ENCODE measurements at places on chromosomes 7 and 10.

GRCh38 chr10:81662837-81663236 lies 212.2 kb upstream of the NRG3 start:
- no peak for DNase-seq

GRCh38 chr7:87709258-87709657 lies 81.1 kb downstream of the RUNDC3B start:
- no peak for DNase-seq

DNA sequence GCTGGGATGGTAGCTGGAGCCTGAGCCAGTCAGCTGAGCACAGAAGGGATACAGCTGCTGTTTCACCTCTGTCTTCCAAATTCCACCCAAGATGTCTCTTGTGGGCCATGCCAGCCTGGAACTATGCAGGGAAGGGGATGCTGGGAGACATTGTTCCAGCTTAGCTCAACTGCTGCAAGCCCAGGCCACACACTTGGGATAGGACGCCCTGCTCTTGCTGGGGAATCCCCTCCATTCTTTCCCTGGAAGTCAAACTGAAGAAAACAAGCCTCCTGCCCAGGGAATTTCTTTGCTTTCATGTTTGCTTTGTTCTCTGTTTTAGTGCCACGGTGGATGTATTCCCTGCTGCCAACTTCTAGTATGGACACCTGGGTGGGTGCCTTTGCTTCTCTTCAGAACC lies 55.2 kb upstream of the CDK13 start:
- DNase-seq = no peak

DNA sequence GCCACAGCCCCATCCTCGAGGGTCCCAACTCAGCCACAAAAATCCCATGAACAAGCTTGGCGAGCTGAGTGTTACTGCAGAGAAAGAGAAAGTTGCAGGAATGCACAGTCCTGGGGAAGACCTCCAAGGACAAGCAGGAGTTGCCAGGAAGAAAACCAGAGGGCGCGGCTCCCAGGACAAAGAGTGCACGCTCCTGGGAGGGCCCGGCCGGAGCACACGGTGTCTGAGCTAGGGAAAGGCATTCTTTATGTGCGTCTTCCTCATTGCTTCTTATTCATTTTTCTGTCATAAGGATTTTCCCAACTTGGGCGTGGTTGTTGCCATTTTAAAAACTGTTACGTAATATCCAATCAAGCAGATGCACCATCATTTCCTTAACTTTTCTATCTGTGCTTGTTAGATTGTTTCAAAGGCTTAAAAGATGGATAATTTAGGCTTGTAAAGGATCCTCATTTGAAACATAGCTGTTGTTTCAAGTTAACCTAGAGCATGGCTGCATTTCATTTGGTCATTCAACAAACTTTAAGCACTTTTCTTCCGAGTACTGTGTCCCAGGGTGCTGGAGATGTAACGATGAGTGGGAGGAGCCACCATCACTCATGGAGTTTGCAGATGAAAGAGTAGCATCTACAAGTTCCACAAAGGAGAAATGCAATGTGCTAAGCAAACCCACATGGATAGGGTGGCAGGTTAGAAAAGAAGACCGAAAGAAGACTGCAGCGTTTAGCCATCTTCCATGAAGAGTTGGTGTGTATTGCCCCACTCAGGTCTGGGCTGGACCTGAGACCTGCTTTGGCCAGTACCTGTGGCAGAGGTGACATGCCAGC lies 5.6 kb upstream of the CNPY1 start:
- DNase-seq = no peak

DNA sequence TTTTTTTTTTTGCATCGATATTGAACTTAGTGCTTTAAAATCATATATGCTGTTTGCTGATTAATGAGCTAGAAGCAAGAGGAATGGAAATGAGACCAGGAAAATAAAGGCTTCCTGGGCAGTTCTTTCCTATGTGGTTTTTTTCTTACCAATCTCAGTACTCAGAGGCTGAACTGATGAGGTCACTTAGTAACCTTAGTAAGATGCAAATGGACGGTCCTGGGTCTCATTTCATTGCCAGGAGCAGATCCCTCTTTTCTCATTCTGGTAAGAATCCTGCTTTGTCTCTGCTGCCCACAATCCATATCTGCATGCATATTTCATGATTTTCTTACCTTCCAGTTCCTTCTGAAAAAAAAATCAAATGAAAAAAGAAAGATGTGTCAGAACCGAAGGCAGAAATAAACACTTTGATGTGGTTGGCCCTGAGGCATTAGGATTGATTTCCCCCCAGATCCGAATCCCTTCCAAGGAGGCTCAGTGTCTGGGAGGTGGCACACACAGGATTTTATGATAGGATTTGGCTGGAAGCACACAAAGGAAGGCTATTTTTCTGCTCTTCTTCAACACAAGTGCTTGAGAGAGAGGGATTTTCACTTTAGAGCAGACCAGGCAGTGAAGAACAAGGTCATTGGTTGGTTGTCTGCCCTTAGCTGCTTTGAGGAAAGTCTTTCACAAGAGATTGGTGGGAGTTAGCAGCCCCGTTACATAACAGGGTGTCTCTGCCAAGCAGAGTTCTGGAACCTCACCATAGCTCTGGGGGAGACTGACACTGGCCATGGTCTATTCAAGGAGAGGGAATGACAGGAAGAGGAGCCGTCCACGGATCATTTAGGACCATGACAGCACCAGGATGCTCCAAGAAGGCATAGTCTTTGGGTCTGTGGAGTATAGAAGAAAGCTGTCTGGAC lies 150.0 kb downstream of the CAMK1D start:
- DNase-seq = no peak

DNA sequence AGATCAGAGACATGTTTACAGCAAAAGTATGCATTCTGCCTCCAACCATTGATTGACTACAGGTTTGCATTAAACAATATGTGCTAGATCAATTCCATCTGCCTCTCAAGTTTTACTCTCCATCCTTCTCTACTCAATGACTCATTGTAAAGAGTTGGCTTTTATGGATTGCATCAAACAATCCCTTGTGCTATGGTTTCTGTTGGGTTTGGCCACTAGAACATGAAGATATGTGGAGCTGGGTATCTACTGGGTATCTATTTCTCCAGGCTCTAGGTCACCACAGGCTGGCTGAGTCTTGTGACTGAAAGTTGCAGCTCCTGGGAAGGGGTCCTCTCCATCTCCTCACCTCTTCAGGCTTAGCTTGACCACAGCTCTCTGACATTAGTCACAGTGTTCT lies 204.7 kb downstream of the DGKI start:
- no peak for DNase-seq

DNA sequence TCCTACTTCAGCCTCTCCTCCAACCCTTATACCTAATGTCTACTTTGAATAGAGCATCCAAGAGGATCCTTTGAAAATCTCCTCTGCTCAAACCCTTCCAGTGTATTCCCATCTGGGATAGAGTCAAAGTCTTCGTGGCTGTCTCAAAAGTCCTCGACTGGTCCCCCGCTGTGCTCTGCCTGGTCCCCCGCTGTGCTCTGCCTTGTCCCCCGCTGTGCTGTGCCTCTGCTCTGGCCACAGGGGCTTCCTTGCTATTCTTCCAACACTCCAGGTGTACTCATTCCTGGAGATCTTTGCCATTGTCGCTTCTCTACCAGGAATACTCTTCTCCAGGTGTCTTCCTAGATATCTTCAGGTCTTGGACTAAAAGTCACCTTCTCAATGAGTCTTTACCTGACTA lies 36.1 kb upstream of the COMMD3 start:
- no peak for DNase-seq

GRCh38 chr7:1169409-1170368 lies 9.7 kb upstream of the ZFAND2A start:
- no peak for DNase-seq

GRCh38 chr10:13489035-13489599 lies 39.7 kb downstream of the BEND7 start:
- no peak for DNase-seq

- peak; percentile 38 for DNase-seq
Observed at GRCh38 chr10:68348265-68348741, 15.6 kb upstream of the PBLD start.

DNA sequence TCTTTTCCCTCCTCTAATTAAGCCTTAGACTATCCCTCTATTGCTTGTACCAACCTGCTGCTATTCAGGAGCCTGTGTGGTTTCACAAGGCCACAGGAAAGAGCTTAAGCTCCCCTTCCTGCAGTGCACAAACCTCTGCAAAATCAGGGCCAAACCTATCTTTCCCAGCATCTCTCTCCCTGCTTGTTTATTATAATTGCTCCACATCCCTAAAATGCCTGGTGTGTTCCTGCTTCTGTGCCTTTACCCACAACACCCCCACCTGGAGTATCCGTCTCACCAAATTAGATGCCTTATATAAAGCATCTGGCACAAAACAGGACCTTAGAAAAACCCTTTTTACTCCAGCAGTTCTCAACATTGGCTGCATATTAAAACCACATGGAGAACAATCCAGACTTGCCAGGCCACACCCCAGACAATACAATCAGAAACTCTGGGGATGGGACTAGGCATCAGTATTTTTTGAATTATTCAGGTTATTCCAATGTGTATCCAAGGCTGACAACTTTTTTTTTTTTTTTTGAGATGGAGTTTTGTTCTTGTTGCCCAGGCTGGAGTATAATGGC lies 16.7 kb downstream of the SEC31B start:
- DNase-seq = no peak

- DNase-seq = no peak
Observed at GRCh38 chr10:114073395-114074186, 29.9 kb downstream of the ADRB1 start.

GRCh38 chr10:77915319-77916105 lies 11.0 kb downstream of the DLG5 start:
- DNase-seq = no peak

- DNase-seq = no peak
Observed at GRCh38 chr7:22577470-22578001, 77.5 kb upstream of the STEAP1B start.

DNA sequence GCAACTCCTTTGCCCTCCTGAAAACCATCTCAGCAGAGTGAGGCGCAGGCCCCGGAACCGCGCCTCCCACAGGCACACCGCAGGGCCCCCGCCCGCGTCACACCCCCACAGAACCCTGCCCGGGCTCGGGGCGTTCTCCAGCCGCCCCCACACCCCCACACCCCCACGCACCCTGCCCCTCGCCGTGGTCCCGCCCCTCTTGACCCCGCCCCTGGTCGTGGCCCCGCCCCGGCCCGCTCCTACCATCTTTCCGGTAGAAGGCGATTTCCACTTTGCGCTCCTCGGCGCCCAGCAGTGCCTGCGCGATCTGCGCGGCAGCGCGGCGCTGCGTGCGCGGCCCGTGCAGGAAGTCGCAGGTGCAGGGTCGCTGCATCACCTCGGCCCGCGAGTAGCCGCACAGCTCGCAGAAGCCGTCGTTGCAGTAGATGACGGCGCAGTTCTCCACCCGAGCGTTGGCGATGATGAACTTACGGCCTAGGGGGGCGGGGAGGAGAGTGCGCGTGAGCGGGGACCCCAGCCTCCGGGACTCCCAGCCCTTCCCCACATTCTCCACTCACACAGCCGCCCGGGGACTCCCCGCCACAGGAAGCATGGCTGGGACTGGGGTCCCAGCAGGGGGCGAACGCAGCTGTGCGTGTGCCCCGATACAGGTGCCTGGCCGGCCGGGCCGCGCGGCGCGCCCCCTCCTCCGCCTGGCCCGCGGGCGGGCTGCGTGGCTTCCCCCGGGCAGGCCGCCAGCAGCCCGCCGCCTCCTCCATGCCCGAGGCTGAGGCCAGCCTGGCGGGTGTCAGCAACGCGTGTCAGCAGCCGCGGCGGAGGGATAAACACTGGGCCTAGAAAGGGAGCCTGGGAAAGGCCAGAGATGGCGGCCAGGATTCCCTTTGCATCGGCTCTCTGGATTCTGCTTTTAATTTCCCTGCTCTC lies 3.4 kb downstream of the KCNH2 start:
- DNase-seq = no peak
